ENCODE measurements at places on chromosomes 16 and 17.

DNA sequence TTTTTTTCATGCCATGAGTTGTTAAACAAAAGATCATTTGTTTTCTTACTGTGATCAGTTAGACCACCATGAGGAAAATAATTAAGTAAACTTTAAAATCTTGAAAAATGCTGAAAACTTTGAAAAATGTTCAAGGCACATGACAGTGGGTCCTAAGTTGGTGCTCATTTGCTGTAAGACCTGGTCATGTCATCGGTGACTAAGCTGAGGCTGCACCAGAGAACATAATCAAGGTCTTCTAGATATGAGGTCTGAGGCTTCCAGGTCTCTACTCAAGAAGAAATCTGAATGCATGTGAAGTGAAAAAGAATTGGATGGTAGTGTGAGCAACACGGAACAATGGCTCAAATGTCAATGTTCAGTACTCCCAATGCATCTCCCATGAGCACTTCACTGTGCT lies 87.6 kb downstream of the CFDP1 start:
- no peak for DNase-seq

DNA sequence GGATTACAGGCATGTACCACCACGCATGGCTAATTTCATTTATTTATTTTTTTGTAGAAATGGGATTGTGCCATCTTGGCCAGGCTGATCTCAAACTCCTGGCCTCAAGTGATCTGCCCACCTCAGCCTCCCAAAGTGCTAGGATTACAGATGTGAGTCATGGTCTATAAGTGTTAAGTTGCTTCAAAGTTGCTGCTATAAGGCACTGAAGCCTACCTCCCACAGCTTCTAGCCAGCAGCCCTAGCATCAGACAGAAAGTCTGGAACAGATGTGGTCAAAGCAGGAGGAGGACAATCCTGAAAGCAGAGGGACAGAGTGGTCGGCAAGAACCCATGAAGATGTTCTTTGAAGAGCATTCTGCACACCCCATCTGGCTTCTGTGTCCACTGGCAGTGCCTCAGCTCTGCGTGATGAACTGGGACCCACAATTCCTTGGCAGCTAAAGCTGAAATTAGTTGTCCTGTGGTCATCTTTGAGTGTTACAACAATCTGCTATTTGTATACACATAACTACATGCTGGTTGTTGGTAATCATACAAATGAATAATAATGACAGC lies 11.2 kb downstream of the MAP3K14 start:
- DNase-seq, result peak; percentile 58

GRCh38 chr17:37847811-37848331 lies 76.3 kb upstream of the TBC1D3K start:
- no peak for DNase-seq

DNA sequence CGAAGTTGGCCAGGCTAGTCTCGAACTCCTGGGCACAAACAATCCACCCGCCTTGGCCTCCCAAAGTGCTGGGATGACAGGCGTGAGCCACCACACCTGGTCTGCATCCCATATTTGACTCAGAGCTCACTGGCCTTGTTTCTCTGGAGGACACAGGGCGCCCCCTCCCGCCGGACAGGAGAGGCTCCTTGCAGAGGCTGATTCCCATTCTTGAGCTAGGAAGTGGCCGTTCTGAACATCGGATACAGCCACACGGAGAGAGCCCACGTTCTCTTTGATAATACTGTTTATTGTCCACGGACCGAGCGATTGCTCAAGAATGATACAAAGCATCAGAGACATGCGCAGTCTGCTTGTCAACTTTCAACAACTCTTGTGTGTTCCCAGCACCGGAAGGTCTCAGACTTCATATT lies 12.1 kb upstream of the USP36 start:
- DNase-seq, result no peak

- no peak for DNase-seq
Observed at GRCh38 chr17:1398028-1398427, 2.0 kb downstream of the YWHAE start.

DNA sequence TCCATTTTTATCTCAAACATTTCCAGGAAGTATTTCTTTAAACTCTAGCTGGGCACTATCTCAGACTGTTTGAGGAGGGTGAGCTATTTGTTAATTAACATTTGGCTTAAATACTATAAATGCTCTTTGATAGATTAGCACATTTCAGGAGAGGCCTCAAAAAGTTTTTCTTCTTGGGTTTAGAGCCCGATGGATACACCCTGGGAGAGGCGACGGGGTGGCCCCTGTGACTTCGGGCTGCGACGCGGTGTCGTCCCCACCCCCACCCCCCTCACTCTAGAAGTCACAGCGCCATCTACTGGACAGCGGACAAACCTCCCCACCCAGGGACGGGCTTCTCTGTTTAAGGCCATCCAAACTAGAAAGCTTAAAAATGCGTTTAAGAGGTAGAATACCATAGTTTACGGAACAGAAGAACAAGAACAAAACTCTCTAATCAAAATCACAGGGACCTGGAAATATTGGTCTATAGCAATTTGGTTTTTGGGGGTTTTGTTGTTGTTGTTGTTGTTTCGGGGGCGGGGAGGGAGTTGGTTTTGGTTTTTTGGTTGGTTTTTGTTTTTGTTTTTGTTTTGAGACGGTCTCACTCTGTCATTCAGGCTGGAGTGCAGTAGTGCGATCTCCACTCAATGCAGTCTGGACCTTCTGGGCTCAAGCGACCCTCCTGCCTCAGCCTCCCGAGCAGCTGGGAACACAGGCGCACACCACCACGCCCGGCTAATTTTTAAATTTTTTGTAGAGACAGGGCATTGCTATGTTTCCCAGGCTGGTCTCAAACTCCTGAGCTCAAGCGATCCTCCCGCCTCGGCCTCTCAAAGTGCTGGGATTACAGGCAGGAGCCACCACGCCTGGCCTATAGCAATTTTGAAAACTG lies 254.4 kb downstream of the C16orf95 start:
- peak; percentile 80 for DNase-seq

GRCh38 chr16:63422715-63423114 lies 1386.5 kb upstream of the CDH8 start:
- no peak for DNase-seq

DNA sequence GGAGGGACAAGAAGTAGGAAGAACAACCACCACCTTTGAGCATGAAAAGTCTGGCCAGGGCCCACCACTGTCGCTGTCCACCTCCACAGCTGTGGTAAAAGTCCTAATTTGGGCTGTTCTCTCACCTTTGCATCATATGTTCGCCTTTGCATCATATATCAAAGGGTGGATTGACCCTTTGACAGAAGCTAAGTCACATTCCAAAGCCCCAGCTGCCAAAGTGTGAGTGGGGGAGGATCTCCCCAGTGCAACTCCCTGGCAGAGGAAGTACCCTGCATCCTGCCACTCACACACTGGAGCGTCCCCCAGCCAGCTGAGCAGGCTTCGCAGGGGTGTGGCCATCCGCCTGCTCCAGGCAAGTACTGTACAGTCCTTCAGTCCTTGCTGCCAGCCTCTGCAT lies 12.7 kb upstream of the SPECC1 start:
- no peak for DNase-seq

DNA sequence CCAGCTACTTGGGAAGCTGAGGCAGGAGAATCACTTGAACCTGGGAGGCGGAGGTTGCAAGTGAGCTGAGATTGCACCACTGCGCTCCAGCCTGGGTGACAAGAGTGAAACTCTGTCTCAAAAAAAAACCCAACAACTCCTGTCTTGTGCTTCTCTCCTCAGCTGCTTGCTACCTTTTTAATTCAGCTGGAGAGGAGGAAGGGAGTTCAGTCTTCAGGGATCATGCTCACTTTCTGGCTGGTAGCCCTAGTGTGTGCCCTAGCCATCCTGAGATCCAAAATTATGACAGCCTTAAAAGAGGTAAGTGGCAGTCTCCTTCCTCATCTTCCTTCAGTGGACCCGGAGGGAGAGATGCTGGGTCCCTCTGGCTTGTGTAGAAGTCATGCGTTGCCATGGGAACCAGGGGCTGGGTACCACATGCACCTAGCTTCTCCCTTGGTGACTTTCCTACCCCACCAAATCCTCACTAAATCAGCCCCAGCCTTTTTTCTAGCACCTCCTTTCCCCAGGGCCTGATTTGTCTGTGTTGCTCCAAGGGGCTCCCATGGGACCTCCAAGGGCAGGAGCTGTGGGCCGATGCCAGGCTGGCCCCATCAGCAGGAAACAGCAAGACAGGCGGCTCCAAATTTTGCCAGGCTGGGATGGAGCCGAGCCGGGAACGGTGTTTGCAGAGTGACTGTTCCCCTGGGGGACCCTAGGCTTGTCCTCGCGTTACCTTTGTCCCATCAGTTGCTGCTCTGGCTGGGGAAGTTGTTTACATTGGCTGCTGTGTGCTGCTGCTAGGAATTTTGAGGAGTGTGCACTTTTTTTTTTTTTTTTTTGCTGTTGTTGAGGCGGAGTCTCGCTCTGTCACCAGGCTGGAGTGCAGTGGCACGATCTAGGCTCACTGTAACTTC lies 65.2 kb downstream of the ABCC1 start:
- DNase-seq, result no peak

GRCh38 chr17:19021622-19022083 lies 17.1 kb upstream of the FAM83G start:
- DNase-seq, result peak; percentile 29

GRCh38 chr17:14875557-14876412 lies 389.3 kb downstream of the PMP22 start:
- no peak for DNase-seq

GRCh38 chr17:57406981-57407286 lies 150.6 kb downstream of the MSI2 start:
- DNase-seq, result no peak

DNA sequence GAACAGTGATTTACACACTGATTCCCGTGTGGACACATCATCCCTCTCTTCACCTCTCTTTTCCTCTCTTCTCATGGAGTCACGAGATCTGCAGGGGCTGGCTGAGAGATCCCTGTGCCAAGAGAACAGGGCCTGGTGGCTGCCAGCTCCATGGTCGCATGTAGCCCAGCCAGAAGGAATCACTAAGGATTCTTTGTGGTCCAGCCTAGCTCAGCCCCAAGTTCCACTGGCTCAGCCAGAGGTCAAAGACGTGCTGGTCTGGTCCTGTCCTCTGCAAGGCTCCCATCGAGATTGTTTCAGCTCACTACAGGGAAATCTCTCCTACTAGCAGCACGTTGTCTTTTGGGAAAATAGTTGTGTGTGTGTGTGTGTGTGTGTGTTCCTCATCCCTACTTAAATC lies 66.4 kb downstream of the NDEL1 start:
- no peak for DNase-seq

GRCh38 chr17:53516636-53517035 lies 306.1 kb upstream of the KIF2B start:
- peak; percentile 59 for DNase-seq

DNA sequence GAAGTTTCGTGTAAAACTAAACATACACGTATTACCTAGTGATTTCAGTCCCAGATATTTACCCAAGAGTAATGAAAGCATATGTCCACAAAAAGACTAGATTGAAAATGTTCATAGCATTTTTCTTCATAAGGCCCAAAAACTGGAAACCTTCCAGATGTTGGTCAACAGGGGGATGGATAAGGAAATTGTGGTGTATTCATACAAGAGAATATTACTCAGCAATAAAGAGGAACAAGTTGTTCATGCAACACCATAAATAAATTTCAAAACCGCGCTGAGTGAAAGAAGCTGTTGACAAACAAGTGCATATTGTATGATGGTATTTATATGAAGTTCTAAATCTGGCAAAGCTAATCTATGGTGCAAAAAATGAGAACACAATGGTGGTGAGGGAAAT lies 54.1 kb upstream of the NFAT5 start:
- no peak for DNase-seq

DNA sequence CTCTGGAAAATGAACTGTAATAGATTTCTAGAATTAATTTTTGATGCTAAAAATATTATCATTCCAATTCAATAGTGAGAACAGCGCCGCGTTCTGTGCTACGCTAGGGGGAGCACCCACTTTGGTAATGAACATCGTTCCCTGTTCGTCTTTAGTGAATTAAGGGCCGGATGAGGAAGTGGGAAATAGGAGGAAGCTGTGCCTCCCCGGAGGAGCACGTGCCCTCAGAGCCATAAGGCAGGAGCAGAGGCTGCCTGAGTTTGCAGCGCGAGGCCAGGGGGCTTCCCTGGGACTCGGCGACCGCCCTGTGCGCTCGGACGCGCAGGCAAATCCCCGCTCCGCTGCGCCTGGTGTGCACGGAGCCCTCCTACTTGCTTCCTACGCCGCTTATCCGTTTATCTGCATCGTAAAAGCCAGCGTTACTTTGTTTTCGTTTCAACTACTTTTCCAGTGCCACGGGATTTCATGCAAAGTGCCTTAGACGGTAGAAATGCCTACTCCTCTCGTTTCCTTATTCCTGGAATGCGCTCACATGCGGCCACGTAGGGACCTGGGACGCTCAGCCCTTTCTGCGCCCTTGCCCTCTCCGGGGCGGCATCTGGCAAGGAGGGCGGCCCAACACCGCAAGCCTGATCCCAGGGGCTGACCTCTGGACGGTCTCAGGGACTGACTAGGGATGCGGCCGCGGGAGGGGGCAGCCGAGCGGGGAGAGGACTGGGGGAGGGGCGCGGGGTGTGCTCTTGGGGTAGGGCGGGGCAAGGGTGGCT lies 76.4 kb downstream of the KCNJ12 start:
- peak; percentile 67 for DNase-seq

DNA sequence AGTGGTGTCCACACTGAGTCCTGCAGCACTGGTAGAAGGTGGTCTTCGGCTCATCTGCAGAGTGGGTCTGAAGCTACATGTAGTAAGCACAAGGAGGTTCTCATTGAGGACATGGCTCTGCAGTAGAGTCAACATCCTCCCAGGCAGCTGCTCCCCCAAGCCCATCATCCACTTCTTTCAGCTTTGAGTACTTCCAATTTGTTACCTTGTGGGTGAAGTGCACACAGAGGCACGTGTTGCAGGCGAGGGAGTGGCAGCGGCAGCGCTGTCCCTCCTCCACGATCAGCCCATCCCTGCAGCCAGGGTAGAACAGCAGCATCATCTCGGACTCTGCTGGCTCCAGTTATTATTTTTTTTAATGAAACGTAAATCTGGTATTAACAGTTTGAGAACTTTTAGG lies 1.8 kb upstream of the SSTR2 start:
- no peak for DNase-seq

GRCh38 chr17:76635659-76636360 lies 7.7 kb downstream of the ST6GALNAC1 start:
- DNase-seq, result peak; percentile 83

GRCh38 chr17:69050999-69051775 lies 9.5 kb downstream of the ABCA9 start:
- no peak for DNase-seq

- DNase-seq, result peak; percentile 68
Observed at GRCh38 chr16:77171745-77172635, 19.0 kb upstream of the MON1B start.

GRCh38 chr16:24626256-24626655 lies 86.9 kb downstream of the RBBP6 start:
- peak; percentile 52 for DNase-seq

DNA sequence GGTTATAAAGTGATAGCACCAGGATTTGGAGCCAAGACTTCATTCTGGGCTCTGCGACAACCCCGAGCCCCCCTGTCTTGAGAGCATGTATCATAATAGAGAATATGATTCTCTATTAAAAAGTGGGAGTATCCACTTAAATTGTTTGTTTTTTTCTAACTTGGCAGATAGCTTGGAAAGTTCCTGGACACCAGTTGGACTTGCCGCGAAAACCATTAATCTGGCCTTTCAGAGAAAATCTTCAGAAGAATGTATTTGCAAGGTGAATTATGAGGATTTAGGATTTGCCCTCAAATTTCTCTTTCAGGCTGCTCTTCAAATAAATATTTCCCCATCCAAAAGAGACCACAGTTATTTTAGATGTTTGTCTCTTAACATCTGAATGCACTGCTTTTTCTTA lies 53.5 kb downstream of the MARCHF10 start:
- no peak for DNase-seq

- no peak for DNase-seq
Observed at GRCh38 chr17:2705888-2706795, 5.4 kb downstream of the CLUH start.
